ENCODE measurements at places on chromosomes 11 and 22.

GRCh38 chr22:19524170-19525115 is at the start of gene CLDN5:
Gene CLDN5, minus strand, starts transcription at chr22:19524410. Its CDS starts 155 bp downstream, at chr22:19524255.
- DNase-seq, result no peak

- DNase-seq, result no peak
Measured at GRCh38 chr11:68505596-68505995, 45.0 kb downstream of the PPP6R3 start.

DNA sequence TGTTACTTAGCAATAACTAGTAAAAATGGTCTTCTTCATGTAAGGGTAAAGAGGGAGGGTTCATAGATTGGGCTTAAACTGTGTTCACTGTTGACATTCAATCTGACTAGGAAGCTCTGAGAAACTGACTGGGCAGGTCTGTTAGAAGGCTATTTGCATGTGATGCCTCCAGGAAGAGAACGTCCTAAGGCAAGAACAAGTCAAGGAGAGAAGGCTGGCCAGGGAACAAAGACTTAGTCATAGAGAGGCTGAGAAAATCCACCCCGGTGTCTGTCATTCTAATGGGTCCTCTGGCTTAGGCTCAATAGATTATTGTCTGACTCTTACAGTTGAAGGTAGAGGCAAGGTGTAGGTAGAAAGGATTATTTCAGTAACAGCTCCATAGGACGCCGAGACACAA is 50.3 kb upstream of the CD44 start:
- no peak for DNase-seq

GRCh38 chr11:120789391-120789790 is 234.5 kb upstream of the TBCEL start:
- DNase-seq, result no peak

DNA sequence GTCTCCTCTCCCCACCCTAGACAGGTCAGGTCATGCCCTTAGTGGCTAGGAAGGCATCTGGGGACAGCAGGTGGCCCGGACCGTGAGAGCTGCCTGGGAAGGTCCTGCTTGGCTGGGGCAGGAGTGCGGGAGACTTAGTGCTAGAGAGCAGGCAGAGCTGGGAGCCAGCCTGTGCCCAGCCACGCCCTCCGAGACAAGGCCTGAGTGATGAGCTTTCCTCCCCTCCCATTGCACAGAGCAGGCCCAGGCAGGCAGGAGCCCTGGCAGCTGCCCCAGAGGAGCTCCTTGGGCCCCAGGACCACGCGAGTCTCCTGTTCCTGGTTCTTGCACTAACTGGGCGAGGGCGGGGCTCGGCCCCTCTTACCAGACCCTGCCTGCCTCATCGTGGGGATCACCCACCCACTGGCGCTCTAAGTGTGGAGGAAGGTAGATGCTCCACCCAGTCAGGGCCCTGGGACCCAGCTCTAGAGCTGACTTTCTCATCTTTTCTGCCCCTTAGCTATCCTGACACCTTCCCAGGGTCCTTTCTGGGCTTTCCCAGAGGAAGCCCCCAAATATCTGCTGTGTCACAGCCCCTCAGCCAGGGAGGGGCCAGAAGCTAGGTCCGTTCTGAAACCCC is 44.9 kb downstream of the MACROD1 start:
- DNase-seq, result no peak

DNA sequence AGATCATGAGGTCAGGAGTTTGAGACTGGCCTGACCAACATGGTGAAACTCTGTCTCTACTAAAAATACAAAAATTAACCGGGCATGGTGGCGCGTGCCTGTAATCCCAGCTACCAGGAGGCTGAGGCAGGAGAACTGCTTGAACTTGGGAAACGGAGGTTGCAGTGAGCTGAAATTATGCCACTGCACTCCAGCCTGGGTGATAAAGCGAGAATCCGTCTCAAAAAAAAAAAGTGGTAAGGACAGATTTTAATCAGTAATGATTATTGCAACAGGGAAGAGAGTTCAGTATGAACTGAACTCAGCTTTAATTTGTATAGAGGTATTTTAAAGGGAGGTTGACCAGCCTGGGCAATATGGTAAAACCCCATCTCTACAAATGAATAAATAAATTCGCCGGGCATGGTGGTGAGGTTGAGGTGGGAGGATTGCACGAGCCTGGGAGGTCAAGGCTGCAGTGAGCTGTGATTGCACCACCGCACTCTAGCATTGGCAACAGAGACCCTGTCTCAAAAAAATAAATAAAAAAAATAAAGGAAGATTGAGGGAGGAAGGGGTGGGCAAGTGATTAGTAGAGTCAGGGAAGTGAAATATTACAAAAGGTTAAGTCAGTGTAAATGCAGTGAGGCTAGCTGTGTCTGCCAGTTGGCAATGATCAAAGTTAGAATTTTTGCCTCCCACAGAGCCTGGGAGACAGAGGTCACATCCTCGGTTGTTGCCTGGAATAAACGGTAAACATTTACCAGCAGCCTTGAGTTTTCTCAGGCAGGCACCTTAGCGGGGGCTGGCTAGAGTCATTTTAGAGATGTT is 2.6 kb upstream of the MCM5 start:
- no peak for DNase-seq
